GM12891 (cell line): ENCODE measurements at places on chromosomes 13 and 19.

DNA sequence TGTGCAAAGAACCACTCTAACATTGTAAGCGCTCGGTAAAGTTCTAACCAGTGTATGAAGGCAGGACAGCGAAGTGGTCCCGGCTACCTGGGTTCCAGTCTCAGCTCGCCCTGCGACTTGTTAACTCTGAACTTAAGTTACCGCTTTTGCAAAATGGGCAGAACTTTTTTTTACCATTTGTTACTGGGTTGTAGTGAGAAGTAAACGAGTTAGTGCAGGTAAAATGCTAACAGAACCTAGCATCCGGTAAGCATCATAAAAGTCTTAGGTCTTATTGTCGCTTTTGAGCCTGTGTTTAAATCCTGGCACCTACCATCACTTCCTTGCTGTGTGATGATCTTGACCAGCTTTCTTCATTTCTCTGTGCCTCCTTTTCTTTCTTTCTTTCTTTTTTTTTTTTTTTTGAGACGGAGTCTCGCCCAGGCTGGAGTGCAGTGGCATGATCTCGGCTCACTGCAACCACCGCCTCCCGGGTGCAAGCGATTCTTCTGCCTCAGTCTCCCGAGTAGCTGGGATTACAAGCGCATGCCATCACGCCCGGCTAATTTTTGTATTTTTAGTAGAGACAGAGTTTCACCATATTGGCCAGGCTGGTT is 734 bp upstream of the TRMT1 start:
- DNase-seq: no peak

DNA sequence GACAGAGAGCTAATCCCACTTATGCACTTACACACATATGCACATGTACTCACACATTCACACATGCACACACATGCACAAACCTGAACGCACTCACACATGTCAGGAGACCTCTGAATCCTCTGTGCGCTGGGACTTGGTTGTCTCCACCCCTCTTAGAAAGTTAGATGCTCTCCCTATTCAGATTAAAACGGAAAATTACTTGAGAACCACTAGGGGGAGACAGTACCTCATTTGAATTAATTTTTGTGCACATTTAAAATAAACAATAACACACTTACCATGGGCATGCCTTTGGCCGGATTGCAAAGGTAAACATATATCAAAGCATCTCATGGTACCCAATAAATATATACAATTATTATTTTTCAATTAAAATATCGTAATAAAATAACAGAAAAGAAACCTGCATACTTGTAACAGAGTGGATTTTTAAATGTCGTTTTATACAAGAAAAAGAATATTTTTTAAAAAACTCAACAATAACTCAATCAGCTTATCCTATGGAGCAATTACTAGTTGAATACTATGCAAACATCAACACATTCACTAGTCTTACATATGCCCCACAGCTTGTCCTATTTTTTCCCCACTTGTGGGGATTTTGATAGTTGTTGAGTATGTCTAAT is 9.5 kb upstream of the LILRB4 start:
- DNase-seq: no peak

DNA sequence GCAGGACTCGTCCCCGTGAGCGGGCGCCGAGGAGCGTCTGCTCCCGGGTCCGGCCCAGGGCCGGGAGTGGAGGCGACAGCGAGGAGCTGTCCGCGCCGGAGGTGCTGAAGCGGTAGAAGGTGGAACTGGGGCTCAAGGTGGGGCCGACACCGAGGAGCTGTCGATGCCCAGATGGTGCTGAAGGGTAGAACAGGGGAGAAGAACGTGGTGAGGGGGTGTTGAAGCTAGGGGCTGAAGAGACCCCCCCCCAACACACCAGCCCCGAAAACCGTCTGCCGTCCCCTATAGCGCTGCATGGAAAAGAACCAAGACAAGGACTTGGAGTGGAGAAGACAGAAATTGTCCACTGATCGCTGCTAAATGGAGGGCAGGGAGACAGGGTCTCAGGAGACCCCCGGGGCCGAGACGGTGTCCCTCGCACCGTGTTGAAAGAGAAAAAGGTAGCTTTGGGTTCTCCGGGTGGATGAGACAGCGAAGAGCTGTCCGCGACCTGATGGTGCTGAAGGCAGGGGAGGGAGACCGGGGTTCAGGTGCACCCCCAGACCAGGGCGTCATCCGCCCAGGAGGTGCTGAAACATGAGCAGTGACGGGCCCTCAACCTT is 7.1 kb upstream of the PDE4C start:
- DNase-seq: peak; percentile 82

DNA sequence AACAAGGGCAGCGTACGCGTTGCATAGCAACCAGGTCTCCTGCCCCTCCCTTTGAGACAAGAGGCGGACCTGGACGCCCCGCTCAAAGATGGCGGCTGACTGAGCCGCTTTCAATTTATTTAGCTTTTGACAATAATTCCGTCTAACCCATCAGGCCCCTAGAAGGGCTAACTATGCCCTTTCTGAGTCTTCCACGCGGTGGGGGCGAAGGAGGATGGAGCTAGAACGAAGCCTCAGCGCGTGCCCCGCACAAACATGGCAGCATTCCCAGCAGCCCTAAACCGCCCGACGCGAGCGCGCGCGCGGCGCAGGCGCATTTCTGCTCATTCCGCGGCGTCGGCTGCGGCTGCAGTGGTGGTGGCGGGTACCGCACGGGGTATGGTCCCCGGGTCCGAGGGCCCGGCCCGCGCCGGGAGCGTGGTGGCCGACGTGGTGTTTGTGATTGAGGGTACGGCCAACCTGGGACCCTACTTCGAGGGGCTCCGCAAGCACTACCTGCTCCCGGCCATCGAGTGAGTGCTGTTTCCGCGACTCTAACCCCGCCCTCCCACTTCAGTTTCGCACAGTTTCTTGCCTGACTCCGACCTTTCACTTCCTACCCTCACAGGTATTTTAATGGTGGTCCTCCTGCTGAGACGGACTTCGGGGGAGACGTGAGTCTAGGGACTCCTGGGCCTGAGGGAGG is at the start of gene MED25:
MED25 (plus strand) TSS at position 326 of the 685 bp plus-strand sequence; CDS start at position 379, 53 bp downstream.
- DNase-seq: peak; percentile 91

DNA sequence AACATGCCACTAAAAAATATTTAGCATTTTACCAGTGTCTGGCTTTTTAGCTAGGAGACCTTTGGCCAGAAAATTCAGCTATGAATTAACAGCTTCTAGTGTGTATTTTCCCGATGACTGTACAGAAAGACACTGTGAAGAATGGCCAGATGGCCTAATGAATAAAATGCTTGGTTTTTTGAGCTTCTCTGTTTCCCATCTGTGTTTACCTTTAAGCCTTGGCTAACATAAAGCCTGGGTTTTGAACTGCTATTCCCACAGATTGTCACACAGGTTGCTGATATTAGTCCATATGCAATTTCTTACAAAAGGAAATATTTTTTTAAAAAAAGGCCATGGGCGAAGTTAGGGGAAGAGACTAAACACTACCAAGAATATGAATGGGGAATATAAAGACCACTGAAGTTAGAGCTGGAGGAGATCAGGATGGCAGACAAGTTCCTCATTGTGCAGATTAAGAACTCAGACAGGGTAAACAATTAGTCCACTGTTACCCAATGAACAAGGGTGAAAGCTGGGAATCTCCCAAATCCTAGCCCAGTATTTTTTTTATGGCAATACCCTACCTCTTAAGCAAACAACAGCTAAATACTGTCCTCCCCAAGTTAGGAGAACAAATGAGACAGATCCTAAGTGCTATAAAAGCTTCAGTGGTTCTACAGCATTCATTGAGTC is 95.1 kb downstream of the DCT start:
- DNase-seq: no peak

GRCh38 chr19:56896095-56896494 is 55.6 kb upstream of the PEG3 start:
- DNase-seq: no peak

- DNase-seq: no peak
Measured at GRCh38 chr13:108741930-108742329, 112.5 kb downstream of the MYO16 start.

- no peak for DNase-seq
Measured at GRCh38 chr13:42754801-42755510, 26.4 kb upstream of the FAM216B start.

DNA sequence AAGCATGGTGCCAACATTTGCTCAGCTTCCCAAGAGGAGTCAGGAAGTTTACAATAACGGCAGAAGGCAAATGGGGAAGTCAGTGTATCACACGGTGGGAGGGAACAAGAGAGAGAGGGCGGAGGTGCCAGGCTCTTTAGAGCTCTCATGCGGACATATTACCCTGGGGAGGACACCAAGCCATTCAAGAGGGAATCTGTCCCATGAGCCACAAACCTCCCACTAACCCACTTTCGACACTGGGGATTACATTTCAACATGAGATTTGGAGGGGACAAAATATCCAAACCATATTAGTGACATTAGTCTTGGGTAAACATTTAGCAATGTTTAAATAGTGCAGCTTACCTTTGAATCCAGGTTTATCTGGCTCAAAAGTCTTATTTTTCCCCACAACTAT is 69.9 kb downstream of the SLAIN1 start:
- no peak for DNase-seq

DNA sequence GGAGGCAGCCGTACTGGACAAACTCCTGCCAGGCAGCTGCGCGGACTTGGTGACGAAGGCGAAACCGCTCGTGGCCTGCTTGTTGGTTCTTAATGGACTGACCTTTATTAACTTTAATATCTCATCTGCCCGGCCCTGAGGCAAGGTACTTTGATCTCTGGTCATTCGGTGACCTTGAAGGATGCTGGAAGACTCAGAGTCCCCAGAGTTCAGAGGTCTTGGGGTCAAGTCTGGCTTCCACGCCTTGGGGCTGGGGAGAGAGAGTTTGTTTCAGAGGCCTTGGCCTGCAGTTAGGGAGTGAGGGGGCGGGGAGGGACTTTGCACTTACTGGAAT is 9.6 kb upstream of the EMC10 start:
- DNase-seq: no peak
